ENCODE measurements at places on chromosomes 16 and 17. TPM values are rescaled to one million over a fixed set of nuclear protein-coding genes. Genes with fewer than 3 reads are reported as not detected.

The PRAC2 gene
- 12.9 TPM for total RNA-seq

The NOXO1 gene
- total RNA-seq, result 80.1 TPM

The C16orf92 gene
- total RNA-seq, result not detected

- DNase-seq, result no peak
Measured at GRCh38 chr17:17175917-17176316, 30.2 kb downstream of the PLD6 start.

The HID1 gene
- 54.8 TPM for total RNA-seq

- no peak for DNase-seq
Measured at GRCh38 chr17:54898576-54898975, 2.1 kb upstream of the TOM1L1 start.

- DNase-seq, result no peak
Measured at GRCh38 chr16:49189286-49189685, 92.4 kb downstream of the CBLN1 start.

GRCh38 chr17:59856859-59857794 is 35.6 kb downstream of the TUBD1 start:
- no peak for DNase-seq

The TMIGD1 gene
- 14.4 TPM for total RNA-seq

- peak; percentile 46 for DNase-seq
Measured at GRCh38 chr17:51947160-51947735, 211.3 kb downstream of the CA10 start.

The SLC16A11 gene
- 0.40 TPM for total RNA-seq

DNA sequence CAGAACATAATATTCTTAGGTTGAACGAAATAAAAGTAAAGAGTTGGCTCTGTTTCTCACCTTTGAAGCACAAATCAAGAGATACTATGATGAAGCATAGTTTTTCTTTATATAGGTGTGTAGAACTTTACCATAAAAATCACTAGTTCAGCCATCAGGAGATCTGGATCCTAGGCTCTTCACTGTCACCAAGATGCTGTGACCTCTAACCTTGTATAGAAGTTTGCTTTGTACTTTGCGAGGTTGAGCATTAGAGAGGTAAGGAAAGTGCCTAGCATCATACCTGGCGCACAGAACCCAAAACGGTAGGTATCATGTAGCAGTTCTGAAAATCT is 553 bp upstream of the CDC6 start:
- no peak for DNase-seq

The TMEM238L gene
- 63.1 TPM for total RNA-seq

GRCh38 chr16:49701789-49702494 is 154.0 kb downstream of the ZNF423 start:
- peak; percentile 50 for DNase-seq

The ZFP3 gene
- total RNA-seq, result 6.2 TPM

- no peak for DNase-seq
Measured at GRCh38 chr17:48322060-48322459, 108.0 kb downstream of the SKAP1 start.

DNA sequence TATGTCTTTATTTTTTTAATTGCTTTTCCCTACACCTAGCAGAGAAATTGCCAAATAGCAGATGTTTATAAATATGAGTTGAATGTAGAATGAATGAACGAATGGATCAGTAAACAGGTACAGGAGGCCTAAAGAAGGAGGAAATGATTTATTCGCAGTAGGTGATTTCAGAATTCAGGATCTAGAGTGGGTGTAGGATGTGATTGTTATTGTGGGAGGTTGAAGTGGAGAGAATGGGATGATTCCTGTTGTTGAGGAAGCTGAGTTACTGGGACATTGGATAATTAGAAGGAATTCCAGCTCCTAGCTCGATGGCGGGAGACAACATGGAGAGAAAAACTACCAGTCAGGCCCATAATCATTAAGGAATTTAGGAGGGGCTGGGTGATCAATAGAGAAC is 42.2 kb downstream of the MRTFB start:
- no peak for DNase-seq

DNA sequence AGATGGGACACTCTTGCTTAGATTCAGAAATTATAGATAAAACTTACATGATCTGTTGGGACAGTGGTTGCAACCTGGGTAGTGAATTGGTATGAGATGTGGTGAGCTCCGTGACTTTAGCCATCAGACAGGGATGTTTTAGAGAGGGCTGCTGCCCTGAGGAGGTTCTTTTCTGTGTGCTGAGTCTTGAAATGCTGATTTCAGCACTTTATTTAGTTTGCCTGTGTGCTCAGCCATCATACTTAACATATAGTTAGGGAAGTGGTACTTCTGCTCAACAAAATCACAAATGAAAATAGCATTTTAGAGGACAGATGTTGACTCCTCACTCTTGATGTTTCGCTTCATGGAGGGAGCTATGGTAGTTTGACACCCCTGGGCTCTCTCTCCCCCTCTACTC is 95.9 kb upstream of the CDH13 start:
- no peak for DNase-seq

The TLCD3B gene
- total RNA-seq, result 0.49 TPM
